ENCODE measurements at places on chromosomes 3 and 15.

- DNase-seq, result peak; percentile 32
These were observed 528 bp downstream of the RBPMS2 start for GRCh38 chr15:64774629-64775493.

- peak; percentile 43 for DNase-seq
These were observed 20.3 kb upstream of the IL16 start for GRCh38 chr15:81176291-81176893.

GRCh38 chr3:195227871-195228270 lies 43.1 kb downstream of the XXYLT1 start:
- DNase-seq, result no peak

- DNase-seq, result peak; percentile 64
These were observed 2.8 kb downstream of the ABHD2 start for GRCh38 chr15:89090791-89091626.

- DNase-seq, result no peak
These were observed 480.3 kb downstream of the NSUN3 start for GRCh38 chr3:94543161-94543560.

GRCh38 chr3:115085197-115085865 lies 61.8 kb downstream of the ZBTB20 start:
- DNase-seq, result no peak
